NCI-H446 (cell line): ENCODE measurements at places on chromosomes 7 and 10.

GRCh38 chr7:73820013-73820412 is 10.8 kb upstream of the CLDN4 start:
- DNase-seq = no peak

DNA sequence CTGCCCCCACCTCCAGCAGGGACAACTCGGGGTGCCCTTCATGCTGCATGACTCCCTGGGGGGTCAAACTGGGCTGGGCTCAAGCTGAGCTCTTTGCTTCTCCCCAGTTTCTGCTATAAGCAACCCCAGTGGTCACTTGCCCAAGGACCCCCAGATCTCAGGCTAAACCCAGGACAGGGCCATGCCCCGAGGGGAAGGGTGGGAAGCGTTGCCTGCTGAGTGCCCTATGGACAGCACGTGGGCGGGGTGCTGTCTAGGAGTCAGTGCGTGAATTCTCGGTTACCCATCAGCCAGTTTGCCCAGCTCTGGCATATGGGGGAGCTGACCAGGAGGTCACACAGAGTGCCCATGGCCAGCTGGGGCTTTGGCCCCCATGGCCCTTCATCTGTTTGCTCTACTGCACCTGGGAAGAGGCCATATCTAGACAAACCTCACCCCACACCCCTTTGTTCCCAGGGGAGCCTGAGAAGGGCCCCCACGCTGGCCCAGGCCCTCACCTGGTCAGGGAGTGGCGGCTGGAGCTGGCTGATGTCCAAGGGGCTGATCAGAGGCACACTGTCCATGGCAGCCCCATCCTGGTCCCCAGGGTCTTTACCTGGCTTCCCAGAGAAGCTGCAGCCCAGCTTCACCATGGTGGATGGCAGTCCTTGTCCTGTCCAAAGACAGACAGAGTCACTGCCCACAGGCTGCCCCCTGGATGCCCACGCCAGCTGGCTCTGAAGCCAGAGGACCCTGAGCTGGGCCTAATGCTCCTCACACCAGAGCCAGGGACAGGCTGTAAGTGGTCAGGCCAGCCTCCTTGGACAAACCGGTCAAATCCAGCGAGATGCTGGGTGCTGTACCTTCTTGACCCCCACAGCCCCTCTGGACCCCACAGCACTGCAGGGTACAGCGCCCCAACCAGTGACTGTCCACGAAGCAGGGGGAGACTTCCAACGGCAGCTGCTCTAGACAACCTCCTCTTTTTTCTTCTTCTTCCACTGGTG is 8.0 kb downstream of the CALY start:
- DNase-seq = no peak

GRCh38 chr7:8514781-8515519 is 81.5 kb downstream of the NXPH1 start:
- no peak for DNase-seq

DNA sequence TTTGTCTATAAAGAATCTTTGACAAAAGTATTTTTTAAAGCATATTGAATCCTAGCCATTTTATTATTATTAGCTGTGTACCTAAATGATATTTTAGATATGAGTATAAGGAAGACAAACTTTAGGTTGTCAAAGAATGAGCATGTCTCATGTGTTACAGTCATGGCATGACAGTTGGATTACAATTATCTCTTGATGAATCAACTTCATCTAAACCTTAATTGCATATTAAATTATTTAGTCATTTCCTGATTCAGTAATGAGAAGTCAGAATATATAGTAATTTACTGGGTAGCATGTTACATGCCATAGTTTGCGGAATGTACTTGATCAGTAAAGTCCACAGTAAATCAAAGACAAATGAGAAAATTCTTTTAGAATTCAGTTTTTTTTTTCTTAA is 59.2 kb downstream of the MAPK8 start:
- DNase-seq = no peak

DNA sequence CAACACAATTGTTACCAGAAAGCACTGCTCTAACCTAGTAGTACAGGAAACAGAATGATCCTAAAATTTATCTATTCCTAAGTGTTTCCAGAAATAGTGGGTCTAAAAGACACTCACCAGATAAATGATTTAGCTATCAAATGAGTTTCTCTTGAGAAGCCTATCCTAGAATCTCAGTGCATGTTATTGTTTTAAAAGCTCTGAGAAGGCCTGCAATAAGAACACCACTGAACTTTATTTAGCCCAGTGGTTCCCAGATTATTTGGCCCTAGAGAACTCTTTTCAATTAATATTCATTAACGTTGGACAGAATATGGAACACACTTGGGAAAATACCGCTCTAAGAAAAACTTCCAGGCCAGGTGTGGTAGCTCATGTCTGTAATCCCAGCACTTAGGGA is 220.1 kb upstream of the GHITM start:
- no peak for DNase-seq
